ENCODE measurements at places on chromosomes 12 and 14.

DNA sequence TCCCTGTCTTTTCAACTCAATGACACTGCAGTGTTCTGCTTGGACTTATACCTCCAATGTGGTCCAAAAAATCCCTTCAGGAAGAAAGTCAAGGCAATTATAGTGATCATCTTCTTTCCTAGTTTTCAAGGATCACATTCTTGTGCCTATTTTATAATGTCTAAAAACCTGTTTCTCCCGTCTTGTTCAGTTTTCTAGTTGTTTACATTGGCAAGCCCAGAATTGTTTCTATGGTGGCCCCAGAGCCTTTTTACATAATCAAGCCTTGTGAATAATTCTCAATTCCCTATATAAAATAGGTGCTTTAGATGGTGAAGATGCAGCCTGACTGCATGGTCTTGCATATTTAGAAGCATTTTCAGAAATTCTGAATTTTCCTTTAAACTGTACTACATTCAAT lies 14.5 kb upstream of the LDHB start:
- DNase-seq = no peak

DNA sequence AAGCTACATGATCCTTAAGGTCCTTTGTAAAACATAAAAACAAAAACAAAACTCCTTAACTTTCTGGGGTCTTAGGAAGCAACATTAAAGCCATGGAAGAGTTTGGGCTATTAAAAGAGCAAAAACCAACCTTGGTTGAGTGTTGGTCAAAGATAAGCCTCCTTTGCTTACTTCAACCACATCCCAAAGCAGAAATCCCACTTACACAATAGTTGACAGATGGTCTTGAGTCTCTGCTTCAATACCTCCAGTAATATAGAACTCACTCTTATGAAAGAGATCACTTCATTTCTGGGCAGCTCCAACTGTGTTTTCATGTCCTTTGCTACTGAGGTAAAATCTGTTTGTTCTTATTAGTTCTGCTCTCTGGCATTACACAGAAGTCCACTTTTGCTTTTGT lies 125.8 kb downstream of the SLC38A4 start:
- DNase-seq = no peak

- no peak for DNase-seq
These were observed 39.0 kb downstream of the LRRK2 start for GRCh38 chr12:40263616-40264409.

DNA sequence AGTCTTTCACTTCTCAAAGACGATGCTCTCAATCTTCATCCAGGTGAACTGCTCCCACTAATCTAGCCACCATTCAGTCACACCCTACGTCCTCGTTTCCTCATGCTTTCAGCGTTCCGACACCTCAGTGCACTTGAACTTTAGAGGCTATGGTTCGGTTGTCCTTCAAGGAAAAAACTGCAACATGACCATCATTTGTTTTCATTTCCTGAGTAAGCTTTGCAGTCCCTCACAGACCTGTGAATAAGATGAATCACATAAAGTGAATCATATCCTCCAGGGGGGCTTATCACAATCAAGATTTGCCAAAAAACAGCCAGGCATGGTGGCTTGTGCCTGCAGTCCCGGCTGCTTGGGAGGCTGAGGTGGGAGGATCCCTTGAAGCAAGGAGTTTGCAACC lies 80.2 kb downstream of the TMCC3 start:
- no peak for DNase-seq
